ENCODE measurements at places on chromosomes 5 and 9.

DNA sequence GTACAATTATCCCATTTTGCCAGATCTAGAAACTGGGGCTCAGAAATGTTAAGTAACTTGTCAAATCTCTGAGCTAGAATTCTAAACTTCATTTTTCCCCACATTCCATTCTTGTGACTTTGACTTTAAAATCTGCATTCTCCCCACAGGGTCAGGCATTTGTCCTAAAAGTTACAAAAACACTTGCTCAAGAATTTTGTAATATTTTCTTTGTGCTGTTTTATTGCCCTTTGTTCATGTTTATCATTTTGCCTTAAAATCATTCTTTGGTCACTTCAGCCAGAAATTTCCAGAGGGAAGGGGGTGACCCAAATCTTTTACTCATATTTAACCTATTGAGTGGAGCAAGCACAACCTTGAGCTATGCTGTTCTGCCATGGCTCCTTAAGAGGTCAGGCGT is 120.1 kb upstream of the CCL21 start:
- DNase-seq = no peak

- DNase-seq = no peak
Measured at GRCh38 chr9:18985996-18986395, 47.0 kb downstream of the SAXO1 start.

DNA sequence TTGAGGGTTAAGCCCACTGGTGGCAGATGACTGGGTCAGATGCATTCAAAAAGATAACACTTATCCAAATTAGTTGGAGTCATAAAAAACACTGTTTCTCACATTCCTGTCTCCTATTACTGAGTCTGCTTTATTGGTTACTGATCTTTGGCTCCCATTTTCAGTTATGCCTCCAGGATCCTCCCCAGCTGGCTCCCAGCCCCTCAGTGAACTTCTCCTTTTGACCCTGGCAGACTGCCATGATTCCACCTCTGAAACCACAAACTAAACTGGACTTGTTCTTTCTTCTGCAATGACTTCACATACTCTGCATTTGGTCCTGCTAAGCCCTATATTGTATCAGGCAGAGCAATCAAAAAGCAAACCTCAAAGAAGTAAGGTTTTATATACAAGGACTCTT is 860.8 kb upstream of the DMAC1 start:
- DNase-seq = no peak

DNA sequence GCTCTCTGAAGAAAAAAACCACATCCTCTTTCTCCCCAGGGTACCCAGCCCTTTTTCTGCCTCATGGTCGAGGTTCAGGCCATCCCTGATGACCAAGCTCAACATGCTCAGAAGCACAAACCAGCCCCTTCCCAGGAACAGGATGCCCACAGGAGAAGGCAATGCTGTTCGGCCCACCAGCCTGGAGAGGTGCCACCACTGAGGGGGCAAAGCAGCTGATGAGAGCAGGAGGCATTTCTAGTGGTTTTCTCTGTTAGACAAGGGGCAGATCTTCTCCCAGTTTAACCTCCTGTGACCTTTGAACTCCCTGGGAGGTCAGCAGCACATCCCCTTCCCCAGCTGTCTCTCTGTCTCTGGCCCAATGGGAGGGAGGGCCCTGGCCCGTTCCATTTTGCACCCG is 73.0 kb downstream of the PAX5 start:
- no peak for DNase-seq

- DNase-seq = no peak
Measured at GRCh38 chr5:66862020-66862419, 265.8 kb downstream of the MAST4 start.

DNA sequence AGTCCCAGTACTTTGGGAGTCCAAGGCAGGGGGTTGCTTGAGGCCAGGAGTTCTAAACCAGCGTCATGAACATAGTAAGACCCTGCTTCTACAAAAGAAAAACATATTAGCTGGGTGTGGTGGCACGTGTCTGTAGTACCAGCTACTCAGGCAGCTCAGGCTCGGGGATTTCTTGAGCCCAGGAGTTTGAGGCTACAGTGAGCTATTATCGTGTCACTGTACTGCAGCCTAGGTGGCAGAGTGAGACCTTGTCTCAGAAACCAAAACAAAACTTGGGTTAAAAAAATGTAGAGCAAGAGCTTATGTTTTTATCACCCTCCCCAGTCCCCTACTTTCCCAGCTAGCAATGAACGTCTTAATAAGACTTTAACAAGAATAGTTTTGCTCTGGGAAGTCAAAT is 46.7 kb downstream of the UHRF2 start:
- DNase-seq = no peak

DNA sequence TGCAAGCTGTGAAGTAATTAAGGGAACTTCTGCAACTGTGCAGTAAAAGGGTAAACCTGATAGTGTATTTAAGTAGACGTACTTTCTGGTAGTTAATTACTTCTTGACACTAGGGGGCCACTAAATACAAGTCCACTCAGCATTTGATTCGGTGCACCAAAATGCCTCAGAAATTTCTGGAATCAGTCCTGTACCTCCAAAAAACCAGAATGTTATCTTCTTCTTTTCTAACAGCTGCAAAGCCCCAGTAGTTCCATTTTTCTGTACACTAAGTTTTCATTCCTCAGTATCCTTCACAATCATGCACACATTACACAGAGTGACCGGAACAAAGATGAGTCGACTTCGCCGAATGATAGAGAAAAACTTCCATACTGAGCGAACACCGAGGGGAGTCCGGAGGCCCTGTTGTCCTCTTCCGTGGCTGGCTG is 484 bp downstream of the GFM2 start:
- peak; percentile 76 for DNase-seq

DNA sequence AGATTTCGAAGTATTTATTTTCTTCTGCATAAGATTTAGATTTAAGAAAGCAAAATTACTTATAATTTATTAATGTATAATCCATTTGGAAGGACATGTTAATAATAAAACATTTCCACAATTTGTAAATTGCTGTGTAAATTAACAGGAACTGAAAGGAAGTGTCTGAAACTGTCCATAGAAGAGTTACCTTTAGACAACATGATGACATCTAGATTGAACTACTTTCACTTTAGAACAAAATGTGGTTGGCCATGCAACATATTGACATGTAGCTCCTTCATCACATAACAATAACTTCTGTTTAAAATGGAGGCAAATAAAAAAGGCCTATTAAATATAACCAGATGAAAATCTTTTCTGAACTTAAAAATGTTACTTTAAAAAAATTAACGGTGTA is 1849.5 kb upstream of the ACO1 start:
- no peak for DNase-seq

- no peak for DNase-seq
Measured at GRCh38 chr5:132093271-132093670, 19.7 kb downstream of the CSF2 start.

DNA sequence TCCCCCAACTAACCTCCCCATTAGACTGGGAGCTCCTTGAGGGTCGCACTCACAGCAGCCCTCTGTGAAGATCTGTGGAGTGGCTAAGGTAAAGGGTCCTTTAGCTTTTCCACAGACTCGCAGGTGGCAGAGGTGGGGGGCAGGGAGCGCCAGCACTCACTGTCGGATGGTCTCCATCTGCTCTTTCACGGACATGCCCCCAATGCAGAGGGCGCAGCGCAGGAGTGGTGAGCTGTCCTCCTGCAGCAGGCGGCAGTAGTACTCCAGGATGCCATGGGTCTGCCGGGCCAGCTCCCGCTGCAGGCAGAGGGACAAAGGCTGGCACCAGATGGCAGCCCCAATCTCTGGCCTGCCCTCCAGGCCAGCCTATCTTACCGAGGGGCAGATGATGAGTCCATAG is 2.2 kb downstream of the DDX41 start:
- no peak for DNase-seq

GRCh38 chr9:25913806-25914205 is 235.6 kb upstream of the TUSC1 start:
- DNase-seq = no peak

DNA sequence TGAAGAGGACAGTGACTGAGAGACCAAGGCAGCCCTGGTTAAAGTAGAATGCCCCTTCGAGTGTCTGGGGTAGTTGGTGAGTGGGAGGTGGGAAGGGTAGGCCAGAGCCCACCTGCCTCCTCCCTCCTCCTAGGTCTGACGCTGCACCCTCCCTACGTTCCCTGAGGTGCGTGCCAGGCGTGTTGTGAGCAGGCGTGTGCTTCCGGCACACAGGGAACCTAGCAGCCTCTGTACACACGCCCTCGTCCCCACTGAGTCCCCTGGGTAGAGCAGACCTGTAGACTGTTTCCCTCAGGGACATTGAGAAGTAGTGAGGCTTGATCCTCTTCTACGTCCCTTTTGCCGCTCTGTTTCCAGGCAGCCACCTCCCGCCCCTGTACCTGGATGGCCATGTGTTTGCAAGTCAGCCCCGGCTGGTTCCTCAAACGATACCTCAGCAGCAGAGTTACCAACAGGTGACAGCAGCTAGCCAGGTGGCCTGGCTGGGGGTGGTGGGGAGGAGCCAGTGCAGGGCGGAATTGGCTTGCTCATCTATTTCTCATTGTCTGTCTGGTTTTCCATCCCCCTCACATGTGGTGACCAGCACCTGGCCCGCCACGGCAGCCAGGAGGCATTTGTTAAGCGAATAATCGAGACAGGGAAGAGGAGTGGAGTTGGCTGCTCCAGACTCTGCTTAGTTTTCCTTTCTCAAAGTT is 16.8 kb upstream of the POMT1 start:
- no peak for DNase-seq

GRCh38 chr5:117082977-117083376 is 508.4 kb upstream of the SEMA6A start:
- DNase-seq = no peak

- no peak for DNase-seq
Measured at GRCh38 chr5:51495672-51496071, 112.4 kb downstream of the ISL1 start.

GRCh38 chr9:122865300-122865699 is 36.9 kb upstream of the PDCL start:
- no peak for DNase-seq

GRCh38 chr9:125304273-125304672 is 42.6 kb downstream of the GAPVD1 start:
- no peak for DNase-seq

DNA sequence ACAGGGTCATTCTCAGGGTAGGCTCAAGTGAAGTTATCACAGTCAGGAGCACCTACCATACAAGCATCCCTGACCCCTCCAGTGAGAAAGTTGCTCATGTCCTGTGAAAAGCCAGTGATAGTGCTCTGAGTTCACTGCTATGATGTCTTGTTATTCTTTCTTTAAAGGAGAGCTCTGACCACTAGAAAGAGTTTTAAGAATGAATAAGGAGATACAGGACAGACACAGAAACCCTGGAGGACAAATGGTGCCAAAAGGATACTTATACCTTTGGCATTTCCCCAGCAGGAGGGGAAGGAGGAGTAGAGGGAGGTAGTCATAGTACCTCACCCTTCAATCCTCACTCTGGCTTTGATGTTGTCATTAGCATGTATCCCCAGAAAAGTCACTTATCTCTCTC is 84.0 kb upstream of the AGXT2 start:
- DNase-seq = no peak

GRCh38 chr9:96620832-96621269 is 1.2 kb upstream of the CDC14B start:
- peak; percentile 39 for DNase-seq

DNA sequence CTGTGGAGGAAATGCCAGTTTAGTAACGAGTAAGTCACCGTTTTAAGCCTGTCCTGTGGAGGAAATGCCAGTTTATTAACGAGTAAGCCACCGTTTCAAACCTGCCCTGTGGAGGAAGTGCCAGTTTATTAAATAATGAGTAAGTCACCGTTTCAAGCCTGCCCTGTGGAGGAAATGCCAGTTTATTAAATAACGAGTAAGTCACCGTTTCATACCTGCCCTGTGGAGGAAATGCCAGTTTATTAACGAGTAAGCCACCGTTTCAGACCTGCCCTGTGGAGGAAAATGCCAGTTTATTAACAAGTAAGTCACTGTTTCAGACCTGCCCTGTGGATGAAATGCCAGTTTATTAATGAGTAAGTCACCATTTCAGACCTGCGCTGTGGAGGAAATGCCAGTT is 18.9 kb upstream of the PDCD6 start:
- DNase-seq = no peak
